ENCODE measurements at places on chromosomes 13 and 19. TPM values are rescaled to one million over a fixed set of nuclear protein-coding genes. Genes with fewer than 3 reads are reported as not detected.

ZNF726 gene
- 9.4 TPM for total RNA-seq

PRX gene
- 9.1 TPM for total RNA-seq

GNA15 gene
- total RNA-seq: 16.2 TPM

ZNF844 gene
- total RNA-seq: 8.8 TPM

SYNGR4 gene
- not detected for total RNA-seq

DACT3 gene
- 0.48 TPM for total RNA-seq

FFAR1 gene
- total RNA-seq: not detected

ZNF776 gene
- total RNA-seq: 21.0 TPM

C3 gene
- 856 TPM for total RNA-seq

OLFM2 gene
- 7.2 TPM for total RNA-seq

GSX1 gene
- total RNA-seq: not detected

ZNF772 gene
- total RNA-seq: 19.7 TPM

CCNE1 gene
- total RNA-seq: 0.33 TPM

EPSTI1 gene
- total RNA-seq: 6.6 TPM

ZFP14 gene
- 5.3 TPM for total RNA-seq

ITM2B gene
- total RNA-seq: 369 TPM

CEACAM20 gene
- total RNA-seq: not detected

ZNF562 gene
- total RNA-seq: 17.4 TPM

CEACAM16 gene
- not detected for total RNA-seq

ZBTB32 gene
- not detected for total RNA-seq

ATP4B gene
- not detected for total RNA-seq

KLHL1 gene
- total RNA-seq: not detected

SMIM7 gene
- total RNA-seq: 111 TPM

FBXO27 gene
- total RNA-seq: 5.1 TPM

KIR2DL3 gene
- total RNA-seq: not detected

C1QTNF9 gene
- total RNA-seq: not detected

ZNF575 gene
- total RNA-seq: 0.64 TPM

NLRP5 gene
- not detected for total RNA-seq

PTBP1 gene
- total RNA-seq: 131 TPM

PVR gene
- total RNA-seq: 30.2 TPM

ZNF835 gene
- total RNA-seq: 7.0 TPM

GPC6 gene
- total RNA-seq: 44.0 TPM

PRRG2 gene
- total RNA-seq: 16.1 TPM

CBLC gene
- total RNA-seq: 18.1 TPM

ZNF556 gene
- total RNA-seq: 0.15 TPM

CD79A gene
- 0.80 TPM for total RNA-seq

IL11 gene
- total RNA-seq: 1.3 TPM

YJEFN3 gene
- 0.88 TPM for total RNA-seq

NCAN gene
- total RNA-seq: not detected

DAND5 gene
- total RNA-seq: not detected

MATK gene
- 5.2 TPM for total RNA-seq

EXOC3L2 gene
- 2.3 TPM for total RNA-seq

CYP4F22 gene
- 9.4 TPM for total RNA-seq

NPAS1 gene
- not detected for total RNA-seq

NLRP11 gene
- total RNA-seq: not detected

CYSLTR2 gene
- 0.32 TPM for total RNA-seq

RTBDN gene
- not detected for total RNA-seq
